Upper lobe of right lung (tissue), 1 donor: ENCODE measurements at places on chromosomes 2 and 18. TPM values are rescaled to one million over a fixed set of nuclear protein-coding genes. Genes with fewer than 3 reads are reported as not detected.

The STAT4 gene
- total RNA-seq = 8.0 TPM

DNA sequence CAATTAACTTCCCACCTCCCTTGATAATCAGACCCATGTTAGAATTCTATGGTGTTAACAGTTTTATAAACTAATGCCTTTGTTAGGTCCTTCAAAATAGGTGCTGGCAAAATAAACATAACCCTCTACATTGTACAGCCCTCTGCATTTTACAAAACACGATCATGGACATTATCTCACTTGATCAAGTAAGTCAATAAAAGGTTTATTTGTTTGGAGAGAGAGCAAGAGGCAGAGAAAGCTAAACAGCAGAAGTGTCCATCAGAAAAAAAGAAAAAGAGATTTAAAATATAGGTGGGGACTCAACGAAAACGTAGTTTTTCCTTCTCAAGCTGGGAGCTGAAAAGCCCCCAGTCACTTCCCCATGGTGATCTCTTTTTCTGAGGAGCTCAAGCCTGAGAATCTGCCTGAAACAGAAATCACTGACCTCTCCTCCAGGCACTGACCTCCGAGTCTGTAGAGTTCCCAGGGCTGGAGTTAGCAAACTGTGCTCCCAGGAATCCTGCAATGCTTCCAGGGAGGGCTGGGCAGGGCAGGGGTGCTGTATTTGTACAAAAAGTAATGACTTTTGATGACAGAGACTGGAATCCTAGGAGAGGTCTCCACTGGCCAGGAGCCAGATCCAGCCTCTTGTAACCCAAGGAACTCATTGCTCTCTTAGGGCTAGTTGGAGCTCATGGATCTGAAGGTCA lies 137.8 kb upstream of the KLHL29 start:
- no peaks in the 10 kb centered on the region for H3K36me3 ChIP-seq
- no peaks in the 10 kb centered on the region for H3K4me1 ChIP-seq
- no peaks in the 10 kb centered on the region for H3K27me3 ChIP-seq
- no peak for DNase-seq

The CD28 gene
- 2.5 TPM for total RNA-seq

- peaks cover 17% of the 10 kb centered on the region for H3K4me1 ChIP-seq
- H3K27ac ChIP-seq = peak overlapping the region; percentile 99
- no peak for DNase-seq
- H3K36me3 ChIP-seq = no peaks in the 10 kb centered on the region
- peak overlapping the region; percentile 83 for H3K4me3 ChIP-seq
- H3K27me3 ChIP-seq = peaks cover 8% of the 10 kb centered on the region
Observed at GRCh38 chr2:156333274-156333950, 891 bp upstream of the NR4A2 start.

DNA sequence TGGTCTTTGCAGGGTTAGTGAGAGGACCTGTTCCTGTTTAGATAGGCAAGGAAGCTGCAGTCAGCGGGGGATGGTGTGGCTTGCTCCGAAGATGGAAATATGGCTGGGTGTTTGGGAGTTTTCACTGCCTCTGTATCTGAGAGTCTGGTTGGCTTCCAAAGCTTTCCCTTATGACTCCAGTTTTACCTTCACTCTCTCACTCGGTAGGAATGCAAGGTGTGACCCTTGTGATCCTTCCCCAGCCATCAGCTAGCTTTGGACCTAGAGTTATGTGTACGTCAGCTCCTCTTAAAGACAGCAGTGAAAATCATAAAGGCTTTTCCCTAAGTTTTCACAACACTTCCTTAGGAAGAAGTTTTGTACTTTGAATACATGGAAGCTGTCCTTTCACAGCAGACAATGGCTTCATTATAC lies 35.5 kb upstream of the TMEM87B start:
- no peak overlapping the region for H3K27ac ChIP-seq
- H3K4me1 ChIP-seq = no peaks in the 10 kb centered on the region
- H3K4me3 ChIP-seq = no peak overlapping the region

- no peaks in the 10 kb centered on the region for H3K4me1 ChIP-seq
- H3K27ac ChIP-seq = no peak overlapping the region
- H3K27me3 ChIP-seq = no peaks in the 10 kb centered on the region
- no peak for DNase-seq
- H3K36me3 ChIP-seq = no peaks in the 10 kb centered on the region
Observed at GRCh38 chr2:50647381-50647780, 384.6 kb downstream of the NRXN1 start.

The KIAA2012 gene
- not detected for total RNA-seq

DNA sequence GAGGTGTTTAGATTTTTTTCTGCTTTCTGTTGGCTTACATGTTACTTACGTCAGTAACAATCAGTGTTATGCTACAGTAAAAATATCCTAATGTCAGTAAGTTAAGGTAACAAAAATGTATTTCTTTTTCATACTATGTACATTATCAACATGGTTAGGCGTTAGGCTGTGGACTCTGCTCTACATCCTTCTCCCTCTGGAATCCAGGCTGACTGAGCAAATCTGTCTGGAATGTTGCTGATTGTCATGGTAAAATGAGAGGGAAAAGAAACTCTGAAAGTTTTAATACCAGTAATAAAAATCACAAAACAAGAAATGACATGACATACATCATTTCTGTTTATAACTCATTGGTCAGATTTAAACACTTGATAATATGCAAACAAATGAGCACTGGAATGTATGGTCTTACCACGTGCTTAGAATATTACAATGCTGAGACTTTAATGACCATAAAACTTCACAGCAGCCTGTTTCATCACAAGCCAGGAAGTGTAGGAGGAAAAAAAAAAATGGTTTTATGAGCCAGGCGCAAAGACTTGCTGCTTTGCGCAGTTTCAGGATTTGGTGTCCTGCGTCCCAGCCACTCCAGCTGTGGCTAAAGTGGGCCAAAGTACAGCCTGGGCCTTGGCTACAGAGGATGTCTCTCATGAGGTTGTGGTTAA lies 252.4 kb downstream of the FSIP2 start:
- no peak overlapping the region for H3K27ac ChIP-seq
- no peak overlapping the region for H3K4me3 ChIP-seq
- DNase-seq = no peak
- no peaks in the 10 kb centered on the region for H3K27me3 ChIP-seq
- no peaks in the 10 kb centered on the region for H3K36me3 ChIP-seq

The LTBP1 gene
- total RNA-seq = 36.0 TPM

The ARHGAP15 gene
- 19.2 TPM for total RNA-seq

DNA sequence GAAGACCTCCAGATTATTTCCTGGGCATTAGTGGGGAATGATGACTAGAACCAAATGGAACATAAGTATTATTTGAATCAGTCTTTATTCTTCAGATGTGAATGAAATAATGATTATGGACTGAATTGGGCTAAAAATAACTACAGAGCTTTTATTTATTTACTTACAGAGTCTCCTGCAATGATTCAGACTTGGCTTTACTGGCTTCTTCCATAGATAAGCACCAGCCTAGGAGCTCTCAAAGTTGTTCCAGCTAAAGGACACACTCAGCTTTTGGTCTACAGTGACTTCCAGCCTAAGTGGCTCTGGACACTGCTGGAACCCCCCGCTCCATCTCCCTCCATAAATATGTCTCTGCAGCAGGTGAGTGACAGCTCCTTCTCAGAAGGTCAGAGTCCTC lies 24.3 kb upstream of the ARHGAP25 start:
- H3K4me3 ChIP-seq = no peak overlapping the region
- no peaks in the 10 kb centered on the region for H3K36me3 ChIP-seq
- no peaks in the 10 kb centered on the region for H3K27me3 ChIP-seq
- H3K27ac ChIP-seq = no peak overlapping the region
- no peaks in the 10 kb centered on the region for H3K4me1 ChIP-seq
- no peak for DNase-seq

The ATG4B gene
- 72.0 TPM for total RNA-seq

The ACKR3 gene
- total RNA-seq = 9.1 TPM

- no peak for DNase-seq
- H3K27ac ChIP-seq = no peak overlapping the region
- H3K36me3 ChIP-seq = no peaks in the 10 kb centered on the region
- H3K4me3 ChIP-seq = no peak overlapping the region
Observed at GRCh38 chr2:170512266-170512665, 202.9 kb upstream of the SP5 start.

The LOXHD1 gene
- total RNA-seq = 2.7 TPM

The NYAP2 gene
- total RNA-seq = 0.93 TPM

DNA sequence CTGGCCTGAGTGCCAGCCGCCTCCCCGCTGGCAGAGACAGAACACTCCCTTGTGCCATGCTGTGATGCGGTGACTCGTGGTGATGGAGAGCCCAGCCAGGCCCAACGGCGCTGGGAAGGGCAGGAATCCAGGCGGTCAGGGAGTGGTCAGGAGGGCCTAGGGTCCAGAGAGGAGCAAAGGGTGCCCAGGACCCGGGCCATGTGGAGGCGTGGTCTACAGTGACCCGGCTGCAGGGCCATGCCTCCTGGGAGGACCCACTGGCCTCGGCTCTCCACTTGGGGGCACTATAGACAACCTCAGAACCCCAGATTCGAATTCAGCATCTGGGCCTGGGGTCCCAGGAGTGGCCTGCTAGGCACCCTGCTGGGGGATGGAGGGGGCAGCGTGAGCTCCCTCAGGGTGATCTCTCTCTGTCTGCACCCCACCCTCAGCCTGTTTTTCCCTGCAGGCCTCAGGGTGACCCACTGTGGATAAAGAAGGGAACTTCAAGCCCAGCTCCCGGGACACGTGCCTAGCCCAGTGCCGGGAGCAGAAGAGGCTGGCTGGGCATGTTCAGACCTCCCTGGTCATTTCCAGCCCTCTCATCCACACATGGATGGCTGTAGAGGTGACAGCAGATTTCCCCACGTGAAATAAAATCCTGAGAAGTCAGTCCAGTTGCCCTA lies 13.0 kb downstream of the AMER3 start:
- H3K36me3 ChIP-seq = no peaks in the 10 kb centered on the region
- no peak overlapping the region for H3K27ac ChIP-seq
- no peaks in the 10 kb centered on the region for H3K4me1 ChIP-seq
- DNase-seq = no peak
- H3K27me3 ChIP-seq = no peaks in the 10 kb centered on the region
- no peak overlapping the region for H3K4me3 ChIP-seq

The RAB6C gene
- total RNA-seq = not detected

The CD8B gene
- 2.1 TPM for total RNA-seq

DNA sequence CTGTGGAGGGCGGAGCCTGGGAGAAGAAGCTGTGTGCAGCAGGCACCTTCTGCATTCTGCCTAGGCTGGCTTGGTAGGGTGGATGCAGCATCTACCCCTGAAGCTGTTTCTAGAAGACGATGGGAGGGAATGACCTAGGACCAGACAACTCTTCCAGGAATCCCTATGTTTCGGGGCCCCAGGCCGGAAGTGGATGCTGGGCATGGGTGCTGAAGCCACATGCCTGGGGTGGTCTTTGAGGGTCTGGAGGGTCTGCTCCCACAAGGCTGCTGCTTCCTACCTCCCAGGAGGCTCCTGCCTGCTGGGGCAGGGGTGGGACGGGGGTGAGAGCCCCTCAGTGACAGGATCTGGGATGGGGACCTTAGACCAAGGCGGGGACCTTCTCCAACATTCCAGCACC lies 61.0 kb downstream of the CIB4 start:
- H3K4me1 ChIP-seq = no peaks in the 10 kb centered on the region
- H3K27ac ChIP-seq = no peak overlapping the region
- DNase-seq = peak; percentile 47
- peaks cover 19% of the 10 kb centered on the region for H3K27me3 ChIP-seq

The UGT1A10 gene
- not detected for total RNA-seq

- no peak overlapping the region for H3K27ac ChIP-seq
- no peaks in the 10 kb centered on the region for H3K27me3 ChIP-seq
- no peak for DNase-seq
- no peaks in the 10 kb centered on the region for H3K4me1 ChIP-seq
Observed at GRCh38 chr2:32852856-32853255, 93.9 kb upstream of the LTBP1 start.

The FRZB gene
- 14.0 TPM for total RNA-seq

The RASGRP3 gene
- 13.6 TPM for total RNA-seq

- H3K27me3 ChIP-seq = no peaks in the 10 kb centered on the region
- no peak overlapping the region for H3K4me3 ChIP-seq
- no peaks in the 10 kb centered on the region for H3K4me1 ChIP-seq
Observed at GRCh38 chr2:100483895-100484294, 13.6 kb downstream of the NMS start.

GRCh38 chr18:67854340-67854739 lies 337.8 kb upstream of the DSEL start:
- DNase-seq = no peak
- no peaks in the 10 kb centered on the region for H3K27me3 ChIP-seq
- no peak overlapping the region for H3K4me3 ChIP-seq
- H3K4me1 ChIP-seq = no peaks in the 10 kb centered on the region
- no peaks in the 10 kb centered on the region for H3K36me3 ChIP-seq

- no peaks in the 10 kb centered on the region for H3K27me3 ChIP-seq
- no peak overlapping the region for H3K27ac ChIP-seq
- H3K36me3 ChIP-seq = no peaks in the 10 kb centered on the region
- peak; percentile 8 for DNase-seq
Observed at GRCh38 chr18:12403601-12404506, 3.9 kb upstream of the PRELID3A start.

- H3K27me3 ChIP-seq = no peaks in the 10 kb centered on the region
- no peak overlapping the region for H3K27ac ChIP-seq
- no peak overlapping the region for H3K4me3 ChIP-seq
- DNase-seq = no peak
- H3K36me3 ChIP-seq = no peaks in the 10 kb centered on the region
- no peaks in the 10 kb centered on the region for H3K4me1 ChIP-seq
Observed at GRCh38 chr18:44541159-44541558, 139.5 kb upstream of the SETBP1 start.

GRCh38 chr2:175871331-175872004 lies 130.6 kb downstream of the LNPK start:
- no peak overlapping the region for H3K4me3 ChIP-seq
- no peaks in the 10 kb centered on the region for H3K36me3 ChIP-seq
- H3K27me3 ChIP-seq = no peaks in the 10 kb centered on the region
- no peak for DNase-seq
- H3K27ac ChIP-seq = no peak overlapping the region

- no peaks in the 10 kb centered on the region for H3K36me3 ChIP-seq
- H3K27ac ChIP-seq = no peak overlapping the region
- no peak for DNase-seq
Observed at GRCh38 chr2:241551998-241552737, 6.4 kb upstream of the BOK start.

GRCh38 chr2:74099835-74100234 lies 47.9 kb downstream of the BOLA3 start:
- H3K4me3 ChIP-seq = no peak overlapping the region
- peaks cover 53% of the 10 kb centered on the region for H3K36me3 ChIP-seq
- DNase-seq = peak; percentile 86
- H3K4me1 ChIP-seq = no peaks in the 10 kb centered on the region

The DSC3 gene
- 1.6 TPM for total RNA-seq

DNA sequence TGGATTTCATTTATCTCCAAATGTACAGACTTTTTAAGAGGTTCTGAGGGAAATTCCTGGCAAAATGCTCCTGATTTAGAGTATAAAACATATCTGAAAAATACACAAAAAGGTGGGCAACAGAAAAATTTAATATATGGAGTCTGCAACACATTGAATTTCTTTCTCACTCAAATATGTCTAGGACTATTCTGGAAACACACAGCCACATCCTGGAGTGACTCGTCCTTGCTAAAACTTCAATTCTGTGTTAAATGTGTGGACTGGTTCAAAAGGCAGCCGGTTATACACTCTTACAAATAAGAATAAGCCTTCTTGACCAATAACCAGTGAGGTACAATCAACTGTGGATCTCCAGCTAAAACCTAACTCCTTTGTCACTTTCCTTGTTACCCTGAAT lies 44.1 kb upstream of the RND3 start:
- H3K4me3 ChIP-seq = no peak overlapping the region
- H3K27ac ChIP-seq = no peak overlapping the region
- no peaks in the 10 kb centered on the region for H3K36me3 ChIP-seq
- H3K4me1 ChIP-seq = no peaks in the 10 kb centered on the region
- no peaks in the 10 kb centered on the region for H3K27me3 ChIP-seq
- no peak for DNase-seq

GRCh38 chr2:29215739-29216608 lies 100.8 kb downstream of the CLIP4 start:
- H3K4me3 ChIP-seq = no peak overlapping the region
- H3K27ac ChIP-seq = no peak overlapping the region
- H3K36me3 ChIP-seq = no peaks in the 10 kb centered on the region
- DNase-seq = no peak
- H3K4me1 ChIP-seq = no peaks in the 10 kb centered on the region
